Foreskin fibroblast (primary cell): ENCODE measurements at places on chromosomes 6 and 20.

DNA sequence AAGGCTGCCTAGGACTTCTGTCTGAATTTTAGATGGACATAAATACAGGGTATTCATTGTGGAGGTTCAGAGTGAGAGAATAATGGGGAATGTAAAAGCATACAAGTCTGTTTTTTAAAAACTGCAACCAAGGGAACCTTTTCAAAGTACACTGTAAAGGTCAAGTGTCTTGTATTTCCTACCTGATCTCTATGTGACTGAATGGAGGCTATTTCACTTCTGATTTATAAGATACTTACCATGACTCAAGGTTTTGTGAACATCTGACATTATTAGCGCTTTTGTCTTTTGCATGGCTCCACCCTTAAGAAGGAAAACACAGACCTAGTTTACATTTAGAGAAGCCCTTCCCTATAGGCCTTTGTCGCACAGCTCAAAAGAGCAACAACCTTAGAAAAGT, 126.5 kb downstream of the ZFAND3 start:
- no peak for DNase-seq

DNA sequence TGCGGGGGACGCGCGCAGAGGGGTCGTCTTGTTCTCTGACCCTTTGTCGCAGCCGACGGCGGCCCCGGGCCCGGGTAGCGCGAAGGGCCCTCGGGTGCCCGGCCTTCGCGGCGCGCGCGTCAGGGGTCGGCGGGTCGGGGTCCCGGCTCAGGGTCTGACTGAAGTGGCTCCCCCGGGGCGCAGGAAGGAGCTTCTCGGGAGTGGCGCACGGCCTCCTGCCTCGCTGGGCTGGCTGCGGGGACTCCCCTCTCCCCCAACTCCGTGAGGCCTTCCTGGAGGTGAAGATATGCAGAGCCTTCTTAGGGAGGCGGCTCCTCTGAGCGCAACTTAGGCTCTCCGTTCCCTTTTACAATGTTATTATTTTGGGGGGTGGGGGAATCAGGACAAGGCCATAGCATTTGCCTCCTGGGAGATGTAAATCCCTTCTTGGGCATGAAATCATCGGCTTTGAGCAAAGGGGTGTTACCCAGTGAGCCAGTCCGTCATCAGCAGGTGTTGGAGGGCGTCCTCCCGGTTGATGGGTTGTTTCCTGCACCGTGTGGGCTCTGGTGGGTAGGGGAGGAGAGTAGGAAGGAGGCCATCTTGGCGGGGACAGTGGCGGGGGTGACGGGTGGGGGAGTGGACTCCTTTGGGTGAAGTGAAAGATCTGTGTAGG, 523 bp downstream of the CDS2 start:
- DNase-seq: peak; percentile 25

GRCh38 chr6:83294676-83295075, 101.5 kb downstream of the RWDD2A start:
- no peak for DNase-seq

GRCh38 chr6:158476389-158476788, 83.5 kb upstream of the TMEM181 start:
- no peak for DNase-seq

DNA sequence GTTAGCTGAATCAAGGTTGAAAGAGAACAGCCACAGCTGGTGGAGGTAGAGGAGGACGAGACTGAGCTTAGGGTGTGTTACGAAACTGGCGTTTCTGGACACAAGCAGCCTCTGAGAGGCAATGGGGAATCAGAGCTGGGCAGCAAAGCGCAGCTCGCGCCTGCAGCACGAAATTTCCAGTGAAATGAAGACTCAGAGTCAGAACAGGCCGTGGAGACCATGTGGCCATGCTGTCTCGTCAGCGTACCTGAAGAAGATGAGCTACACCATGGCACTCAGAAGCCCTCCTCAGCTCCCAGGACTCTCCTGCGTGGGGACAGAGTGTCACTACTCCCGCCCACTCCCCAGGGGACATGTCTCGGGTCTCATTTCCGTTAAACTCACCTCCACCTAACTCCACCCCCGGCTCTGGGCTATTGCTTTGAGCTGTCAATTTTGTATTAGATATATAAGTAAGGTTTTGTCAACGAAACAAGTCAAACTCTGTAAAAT, 256.9 kb downstream of the ERMARD start:
- no peak for DNase-seq

DNA sequence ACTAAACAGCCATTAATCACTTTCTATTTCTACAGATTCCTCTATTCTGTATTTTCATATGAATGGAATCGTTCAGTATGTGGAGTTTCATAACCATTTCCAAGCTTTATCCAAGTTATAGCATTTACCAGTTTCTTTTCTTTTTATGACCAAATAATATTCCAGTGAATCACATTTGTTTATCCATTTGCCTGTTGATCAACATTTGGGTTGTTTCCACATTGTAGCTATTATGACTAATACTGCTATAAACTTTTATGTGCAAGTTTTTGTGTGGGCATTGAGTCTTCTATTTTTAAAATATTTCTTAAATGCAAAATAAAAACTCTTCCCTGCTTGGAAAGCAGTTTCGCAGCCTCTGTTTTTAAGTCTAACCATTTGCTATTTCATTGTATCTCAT, 336.4 kb upstream of the OPRM1 start:
- peak; percentile 1 for DNase-seq

- peak; percentile 26 for DNase-seq
Observed at GRCh38 chr20:1949347-1950100, 44.3 kb downstream of the PDYN start.

GRCh38 chr20:20289331-20289730, 78.6 kb upstream of the INSM1 start:
- DNase-seq: no peak

- DNase-seq: peak; percentile 85
Observed at GRCh38 chr6:3868544-3868943, 19.4 kb downstream of the FAM50B start.
